ENCODE measurements at places on chromosomes 2 and 18.
A peak's percentile ranks its signal among the peaks of the same experiment; 100 is the strongest.

GRCh38 chr2:14401873-14402272, 230.6 kb upstream of the LRATD1 start:
- no peak for DNase-seq

- DNase-seq = no peak
These were observed 223.4 kb downstream of the TFCP2L1 start for GRCh38 chr2:121061633-121062032.

GRCh38 chr2:233000886-233001750, 11.9 kb downstream of the NGEF start:
- no peak for DNase-seq

DNA sequence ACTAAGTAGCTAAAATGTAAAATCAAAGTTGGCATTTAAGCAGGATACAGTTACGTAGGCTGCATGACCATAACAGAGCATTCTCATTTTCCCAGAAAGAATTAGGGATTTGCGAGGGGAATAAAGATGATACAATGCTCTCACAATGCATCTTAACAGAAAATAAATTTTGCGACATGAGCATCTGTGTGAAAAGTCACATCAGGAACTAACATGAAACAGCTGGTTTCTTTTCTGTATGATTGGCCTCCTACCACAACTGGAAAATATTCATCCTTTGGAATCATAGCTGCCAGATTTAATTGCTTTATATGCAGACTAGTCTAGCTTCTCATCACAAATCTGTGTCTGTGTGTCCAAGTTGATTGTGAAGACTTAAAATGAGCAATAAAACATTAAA, 66.0 kb downstream of the KCTD18 start:
- DNase-seq = no peak

DNA sequence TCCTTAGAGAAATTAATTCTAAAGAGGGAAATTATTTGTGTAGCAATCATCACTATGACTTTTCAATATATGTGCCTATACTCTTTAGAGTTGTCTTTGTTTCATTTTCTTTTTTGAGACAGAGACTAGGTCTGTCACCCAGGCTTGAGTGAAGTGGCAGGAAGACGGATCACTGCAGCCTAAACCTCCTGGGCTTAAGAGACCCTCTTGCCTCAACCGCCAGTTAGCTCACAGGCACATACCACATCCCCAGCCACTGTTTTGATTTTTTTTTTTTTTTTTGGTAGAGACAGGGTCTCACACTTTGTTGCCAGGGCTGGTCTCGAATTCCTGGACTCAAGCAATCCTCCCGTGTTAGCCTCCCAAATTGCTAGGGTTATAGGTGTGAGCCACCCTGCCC, 12.4 kb downstream of the YWHAQ start:
- DNase-seq = peak; percentile 62

- DNase-seq = peak; percentile 36
These were observed 9.1 kb upstream of the MYO5B start for GRCh38 chr18:50203801-50204604.

- no peak for DNase-seq
These were observed 89.1 kb upstream of the LHCGR start for GRCh38 chr2:48844417-48845155.

DNA sequence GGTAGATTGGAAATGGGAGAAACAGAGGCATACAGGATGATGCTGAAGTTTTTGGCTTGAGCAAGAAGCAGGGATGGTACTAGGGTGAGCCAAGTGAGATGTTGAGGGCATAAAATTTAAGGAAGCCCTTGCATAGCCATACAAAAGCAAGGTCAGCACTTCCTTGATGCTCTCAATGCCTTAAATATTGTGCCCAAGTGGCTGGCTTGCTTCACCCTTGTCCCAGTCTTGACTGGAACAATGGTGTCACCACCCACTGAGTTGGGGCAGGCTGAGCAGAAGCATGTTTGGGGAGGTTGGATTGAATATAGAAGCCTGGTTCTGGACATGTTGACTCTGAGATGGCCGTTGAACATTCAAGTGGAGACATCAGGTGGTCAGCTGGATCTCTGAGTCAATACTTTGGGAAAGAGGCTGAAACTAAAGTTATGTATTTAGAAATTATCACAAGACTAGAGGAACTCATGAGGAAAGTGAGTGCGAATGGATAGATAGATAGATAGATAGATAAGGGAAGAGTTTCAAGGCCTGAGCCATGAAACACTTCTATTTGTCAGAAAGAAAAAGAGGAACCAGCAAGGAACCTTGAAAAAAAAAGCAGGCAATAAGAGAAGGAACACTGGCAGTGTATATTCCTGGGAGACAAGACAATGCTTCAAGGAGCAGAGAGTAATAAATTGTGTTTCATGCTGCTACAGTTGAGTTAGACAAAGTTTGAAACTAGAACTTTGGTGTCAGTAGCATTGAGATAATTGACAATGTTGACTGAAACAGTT, 43.0 kb upstream of the HNMT start:
- DNase-seq = no peak

- DNase-seq = no peak
These were observed 230.8 kb downstream of the CELF4 start for GRCh38 chr18:37334631-37335408.

DNA sequence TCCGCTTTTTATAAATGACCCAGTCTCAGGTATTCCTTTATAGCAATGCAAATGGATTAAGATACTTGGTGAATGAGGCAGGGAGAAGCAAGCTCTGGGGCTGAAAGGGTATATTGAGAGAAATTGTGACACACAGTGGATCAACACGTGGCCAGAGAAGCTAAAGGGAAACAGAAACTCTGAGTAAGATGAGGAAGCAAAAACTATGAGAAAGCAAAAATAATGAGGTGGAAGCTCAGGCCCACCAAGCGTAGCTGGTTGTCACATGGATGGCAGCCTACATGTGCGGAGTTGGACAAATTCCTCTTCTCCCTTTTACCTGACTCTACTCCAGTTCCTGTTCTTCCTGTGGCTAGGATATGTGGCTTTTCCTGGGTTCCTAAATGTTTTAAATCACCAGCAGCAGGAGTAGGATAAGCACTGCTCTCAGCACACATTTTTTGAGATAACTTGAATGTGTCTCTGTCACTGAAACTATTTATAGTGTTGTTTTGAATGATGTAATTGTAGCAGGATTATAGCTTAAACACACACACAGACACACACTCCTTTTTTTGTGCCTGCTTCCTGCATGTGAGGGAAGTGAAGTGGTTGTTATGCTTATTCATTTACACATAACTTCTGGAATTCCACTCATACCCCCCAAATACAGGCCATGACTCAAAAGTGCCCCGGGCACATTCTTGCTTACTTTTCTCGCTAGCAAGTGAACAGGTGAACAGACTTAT, 30.1 kb upstream of the EPC2 start:
- no peak for DNase-seq

- DNase-seq = no peak
These were observed 221.9 kb downstream of the ZNF407 start for GRCh38 chr18:74819433-74820059.

DNA sequence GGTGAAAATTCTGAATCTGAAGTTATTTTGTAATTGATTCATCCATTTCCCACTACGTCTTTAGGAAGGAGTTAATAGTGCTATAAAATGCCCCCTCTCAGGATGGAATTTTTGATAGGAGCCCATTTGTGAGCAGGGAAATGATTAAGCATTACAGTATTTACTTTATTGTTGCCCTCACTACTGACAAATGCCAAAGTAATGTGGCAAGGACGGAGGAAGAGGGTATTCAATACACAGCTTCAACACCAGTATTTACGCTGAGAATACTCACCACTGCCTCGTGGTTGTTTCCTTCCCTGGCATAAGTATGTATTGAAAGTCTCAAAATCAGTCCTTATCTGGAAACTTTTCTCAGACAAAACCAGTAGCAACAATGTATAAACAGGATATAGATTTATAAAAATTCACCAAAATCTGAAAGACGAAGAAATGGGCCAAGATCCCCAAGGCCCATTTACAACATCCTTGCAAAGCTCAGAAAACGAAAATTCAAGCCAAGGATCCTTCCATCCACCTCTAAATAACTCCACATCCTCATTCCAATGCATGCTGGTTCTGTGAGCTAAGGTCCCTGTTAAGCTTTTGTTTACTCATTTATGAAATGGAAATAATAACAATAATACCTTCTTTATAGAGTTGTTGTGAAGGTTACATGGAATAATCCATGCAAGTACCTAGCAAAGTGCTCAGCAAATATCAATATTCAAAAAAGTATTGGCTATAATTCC, 29.3 kb downstream of the FEZ2 start:
- DNase-seq = no peak

DNA sequence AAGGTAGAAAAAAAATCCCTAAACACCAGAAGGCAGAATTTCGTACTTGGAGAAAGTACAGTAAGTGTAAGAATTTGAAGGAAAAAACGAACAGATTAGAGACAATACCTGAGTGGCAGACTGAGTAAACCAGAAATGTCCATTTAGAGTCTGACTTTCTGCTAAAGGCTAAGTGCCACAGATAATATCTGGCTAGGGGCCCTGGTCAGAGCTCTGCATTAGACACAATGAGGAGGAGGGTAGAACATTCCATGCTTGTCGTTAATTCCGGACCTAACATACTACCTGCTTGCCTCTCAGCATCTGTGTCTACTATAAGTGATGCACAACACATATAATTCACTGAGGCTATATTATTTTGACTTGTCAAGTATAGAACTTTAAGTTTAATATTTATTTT, 18.1 kb downstream of the SEPTIN10 start:
- DNase-seq = no peak

GRCh38 chr2:235265348-235265965, 228.4 kb upstream of the AGAP1 start:
- no peak for DNase-seq

DNA sequence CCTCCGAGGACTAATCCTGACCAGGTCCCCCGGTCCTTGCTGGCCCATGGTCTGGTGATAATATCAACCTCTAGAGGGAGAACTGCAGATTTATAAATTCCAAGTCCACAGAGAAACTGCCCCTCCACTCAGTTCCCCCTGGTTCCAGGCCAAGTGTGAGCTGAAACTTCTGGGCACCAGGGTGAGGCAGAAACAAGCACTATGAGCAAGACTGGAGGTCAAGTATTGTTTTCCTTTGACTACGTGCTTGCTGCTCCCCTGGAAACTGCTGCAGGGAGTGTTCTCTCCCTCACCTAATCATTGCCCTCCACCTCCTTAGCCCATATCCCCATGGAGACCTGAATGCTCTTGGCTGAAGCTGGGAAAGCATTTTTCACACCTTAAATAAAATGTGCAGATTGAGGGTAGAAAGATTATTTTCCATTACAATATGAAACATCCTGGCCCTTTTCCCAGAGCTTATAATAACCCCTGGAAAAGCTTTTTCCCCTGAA, 135.2 kb downstream of the RDH14 start:
- DNase-seq = no peak

- no peak for DNase-seq
These were observed 1430.4 kb upstream of the LRRTM1 start for GRCh38 chr2:81734981-81735380.

DNA sequence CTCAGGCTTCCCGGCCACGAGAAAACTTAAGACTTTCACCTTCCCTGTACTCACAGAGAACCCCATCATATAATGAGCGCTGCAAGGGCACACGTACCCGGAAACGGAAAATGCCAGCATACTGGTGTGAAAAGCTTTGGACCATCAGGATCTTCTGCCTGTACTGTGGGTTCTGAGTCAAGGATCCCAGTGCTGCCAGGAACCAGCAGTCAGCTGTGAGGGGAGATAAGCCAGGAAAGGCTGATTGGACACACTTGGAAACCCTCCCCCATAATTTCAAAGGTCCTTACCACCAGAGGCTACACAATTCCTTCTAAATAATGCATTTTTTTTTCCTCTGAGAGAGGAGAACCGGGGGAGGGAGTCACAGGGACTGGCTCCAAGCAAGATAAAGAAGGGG, 31.4 kb downstream of the CAPN13 start:
- DNase-seq = no peak

GRCh38 chr2:10269711-10270610, 32.7 kb upstream of the HPCAL1 start:
- peak; percentile 20 for DNase-seq

GRCh38 chr2:203739351-203739750, 32.9 kb downstream of the CD28 start:
- no peak for DNase-seq

DNA sequence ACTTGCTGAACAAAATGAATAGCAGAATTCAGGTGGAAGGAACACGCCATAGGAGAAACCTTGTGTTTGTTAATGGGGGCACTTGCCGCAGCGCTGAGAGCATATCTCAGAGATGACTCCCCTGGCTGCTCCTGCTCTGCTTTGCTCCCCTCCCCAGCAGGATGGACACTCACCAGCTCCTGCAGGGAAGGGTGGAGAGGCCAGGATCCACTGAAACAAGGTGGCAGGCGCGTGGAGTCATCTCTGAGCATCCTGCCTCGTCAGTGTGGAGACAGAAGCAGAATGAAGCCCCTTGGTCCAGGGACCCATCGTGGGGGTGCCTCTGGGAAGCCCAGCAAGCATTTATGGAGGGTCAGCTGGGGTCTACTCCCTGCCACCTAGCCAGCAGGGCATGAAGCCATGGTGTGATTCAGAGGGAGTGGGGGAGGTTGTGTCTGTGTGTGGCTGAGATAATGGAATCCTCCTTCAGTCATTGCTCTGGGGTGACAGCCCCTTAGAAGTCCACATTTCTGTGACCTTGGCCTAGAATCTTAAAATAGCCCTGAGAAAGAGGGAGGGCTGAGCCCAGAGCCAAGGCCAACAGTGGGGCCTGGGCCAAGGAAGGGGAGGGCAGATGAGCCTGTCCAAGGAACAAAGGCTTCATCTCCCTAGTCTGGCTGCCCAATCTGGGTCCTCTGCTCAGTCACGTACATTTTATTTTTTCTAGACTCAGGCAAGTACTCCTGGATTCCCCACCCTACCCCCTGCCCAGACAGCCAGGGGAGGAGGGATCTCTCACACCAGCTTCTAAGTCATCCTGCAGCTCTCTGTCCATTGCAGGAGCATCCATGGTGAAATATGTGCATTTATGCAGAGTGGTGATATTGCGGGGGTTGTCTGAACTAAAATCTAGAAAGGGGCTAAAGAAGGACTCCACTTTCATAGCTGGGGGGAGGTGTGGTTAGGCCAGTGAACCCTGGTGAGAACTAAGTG, 215.4 kb downstream of the ZBTB7C start:
- DNase-seq = no peak

- no peak for DNase-seq
These were observed 78.4 kb upstream of the CTDP1 start for GRCh38 chr18:79601234-79601633.

GRCh38 chr2:41127351-41127750, 675.5 kb upstream of the SLC8A1 start:
- no peak for DNase-seq

GRCh38 chr18:74914052-74914591, 294.8 kb downstream of the PTGR3 start:
- DNase-seq = no peak

DNA sequence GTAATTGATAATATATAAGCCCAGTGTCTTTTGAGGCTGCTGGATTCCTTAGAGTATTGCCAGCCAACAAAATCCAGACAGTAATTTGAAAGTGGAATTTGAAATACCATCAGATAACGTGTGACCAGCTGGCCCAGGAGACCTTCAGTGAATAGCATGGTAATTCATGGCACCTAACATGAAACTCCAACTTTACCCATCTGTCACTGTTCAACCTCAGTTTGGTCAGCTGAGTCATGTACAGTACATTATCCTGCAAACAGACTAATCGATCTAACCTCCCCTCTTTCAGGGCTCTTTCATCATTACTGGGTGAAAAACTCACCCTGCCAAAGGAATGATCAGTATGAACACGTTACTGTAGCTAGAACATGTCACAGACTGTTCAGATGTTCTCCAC, 230.6 kb downstream of the DOK6 start:
- DNase-seq = no peak

GRCh38 chr18:22213333-22213973, 44.1 kb downstream of the GATA6 start:
- no peak for DNase-seq

- DNase-seq = peak; percentile 72
These were observed 19.7 kb upstream of the ARHGAP25 start for GRCh38 chr2:68714866-68715265.

GRCh38 chr2:159904127-159904958, 106.3 kb upstream of the CD302 start:
- peak; percentile 87 for DNase-seq
